KG1 (cell line): ENCODE measurements at places on chromosomes 7 and 10.

GRCh38 chr10:16890691-16891090 lies 73.5 kb upstream of the RSU1 start:
- no peak for DNase-seq

DNA sequence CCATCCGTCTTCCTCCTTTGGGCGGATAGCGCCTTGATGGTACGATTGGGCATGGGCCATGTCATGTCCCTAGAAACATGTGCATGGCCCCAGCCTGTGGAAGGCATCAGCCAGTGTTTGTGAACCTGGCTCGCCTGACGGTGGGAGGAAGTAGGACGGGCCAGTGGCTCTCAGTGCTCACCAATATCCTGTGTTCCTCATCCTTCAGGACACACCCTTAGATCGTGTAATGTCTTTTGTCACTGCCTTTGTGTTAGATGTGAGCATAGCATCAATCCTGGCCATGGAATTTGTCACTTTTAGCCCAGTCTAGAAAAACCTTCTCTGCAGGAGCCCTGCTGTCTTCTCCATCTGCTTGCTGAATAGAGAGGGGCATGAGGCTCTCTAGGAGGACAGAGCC lies 77.6 kb downstream of the PFKFB3 start:
- DNase-seq, result no peak

- no peak for DNase-seq
Observed at GRCh38 chr7:2076649-2077064, 156.1 kb downstream of the MAD1L1 start.

DNA sequence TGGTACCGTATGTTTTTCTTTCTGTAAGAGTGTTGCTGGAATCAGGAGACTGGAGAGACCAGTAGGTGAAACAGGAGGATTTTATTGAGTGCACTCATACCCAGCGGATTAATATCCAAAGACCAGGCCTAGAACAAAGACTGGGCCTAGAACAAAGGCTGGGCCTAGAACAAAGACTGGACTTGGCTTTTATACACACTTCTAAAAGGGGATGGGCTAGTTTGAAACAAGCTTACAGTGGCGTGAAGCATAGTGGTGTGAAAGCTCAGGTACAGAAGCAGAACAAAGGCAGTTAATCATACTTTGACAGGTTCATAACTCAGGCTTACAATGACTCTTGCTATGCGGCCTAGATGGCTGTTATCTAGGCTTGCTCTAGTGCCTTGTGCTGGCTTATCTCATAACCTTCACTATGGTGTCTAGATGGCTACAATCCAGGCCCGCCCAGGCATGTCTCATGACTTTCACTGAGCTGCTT lies 67.7 kb downstream of the TRIM24 start:
- DNase-seq, result no peak

GRCh38 chr10:104824380-104825006 lies 183.4 kb downstream of the SORCS3 start:
- no peak for DNase-seq

GRCh38 chr7:93374345-93374940 lies 142.3 kb downstream of the VPS50 start:
- no peak for DNase-seq

DNA sequence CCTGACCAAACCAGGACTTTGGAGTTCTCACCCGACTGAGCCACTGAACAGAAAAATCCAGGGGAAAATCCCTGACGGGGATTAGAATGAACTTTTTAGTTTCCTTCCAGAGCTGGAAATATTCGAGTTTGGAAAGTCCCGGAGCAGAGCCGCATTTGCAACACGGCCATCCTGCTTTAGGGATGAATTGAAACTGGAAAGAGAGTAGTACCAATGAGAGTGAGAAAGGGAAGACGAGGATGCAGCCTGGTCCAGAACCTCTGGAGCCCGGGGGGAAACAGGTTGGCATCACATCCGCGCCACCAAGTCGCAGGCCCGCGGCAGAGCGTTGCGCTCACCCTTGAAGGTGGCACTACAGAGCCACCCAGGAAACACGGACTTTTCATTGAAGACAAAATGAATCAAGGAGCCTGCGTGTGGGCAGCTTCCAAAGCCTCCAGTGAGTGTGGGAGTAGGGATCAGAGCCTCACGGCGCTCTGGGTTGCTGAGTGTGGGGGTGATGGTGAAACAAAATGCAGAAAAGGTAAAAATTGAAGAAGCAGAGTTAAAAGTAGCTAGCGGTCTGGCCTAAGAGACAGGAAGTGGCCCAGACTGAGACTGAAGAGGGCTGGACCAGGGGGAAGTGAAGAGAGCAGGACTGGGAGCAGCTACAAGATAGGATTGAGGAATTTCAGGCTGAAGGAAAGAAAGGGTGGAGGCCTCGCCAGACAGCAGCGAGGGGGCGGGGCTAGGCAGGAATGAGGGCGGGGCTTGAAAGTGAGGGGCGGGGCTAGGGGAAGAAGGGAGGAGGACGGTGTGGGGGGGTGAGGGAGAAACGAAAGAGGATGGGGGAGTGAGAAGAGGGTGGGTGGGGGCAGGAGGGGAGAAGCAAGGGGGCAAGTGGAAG lies 1.8 kb downstream of the SMURF1 start:
- no peak for DNase-seq

- DNase-seq, result no peak
Observed at GRCh38 chr10:78821052-78821451, 247.7 kb upstream of the ZMIZ1 start.

GRCh38 chr10:61612450-61612849 lies 50.3 kb upstream of the CABCOCO1 start:
- DNase-seq, result no peak

- DNase-seq, result no peak
Observed at GRCh38 chr10:6774406-6774805, 194.3 kb upstream of the PRKCQ start.

DNA sequence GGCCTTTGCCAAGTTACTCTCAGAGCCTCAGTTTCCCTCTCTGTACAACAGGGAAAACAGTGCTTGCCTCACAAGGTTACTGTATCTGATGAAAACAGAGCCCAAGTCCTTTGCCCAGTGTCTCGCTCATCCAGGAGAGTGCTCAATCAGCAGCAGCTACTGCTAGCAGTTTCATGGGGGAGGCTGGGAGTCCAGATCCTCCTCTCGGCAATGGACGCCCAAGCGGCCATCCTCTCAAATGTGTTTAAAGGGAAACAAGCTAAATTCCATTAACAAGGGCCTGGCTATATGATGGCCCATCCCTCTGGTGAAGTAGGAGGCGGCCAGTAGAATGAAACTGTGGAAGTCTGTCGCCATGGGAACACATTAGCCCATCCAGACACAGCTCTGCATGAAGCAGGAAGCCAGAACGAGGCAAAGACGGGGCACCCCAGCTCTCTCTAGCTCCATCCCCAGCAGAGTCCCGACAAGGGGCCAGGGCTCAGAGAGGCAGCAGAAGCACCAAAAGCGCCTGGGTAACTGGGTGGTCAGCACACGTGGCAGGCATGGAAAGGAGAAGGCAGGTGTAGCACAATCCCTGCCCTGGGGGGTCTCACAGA lies 35.2 kb downstream of the FAM53B start:
- DNase-seq, result no peak

DNA sequence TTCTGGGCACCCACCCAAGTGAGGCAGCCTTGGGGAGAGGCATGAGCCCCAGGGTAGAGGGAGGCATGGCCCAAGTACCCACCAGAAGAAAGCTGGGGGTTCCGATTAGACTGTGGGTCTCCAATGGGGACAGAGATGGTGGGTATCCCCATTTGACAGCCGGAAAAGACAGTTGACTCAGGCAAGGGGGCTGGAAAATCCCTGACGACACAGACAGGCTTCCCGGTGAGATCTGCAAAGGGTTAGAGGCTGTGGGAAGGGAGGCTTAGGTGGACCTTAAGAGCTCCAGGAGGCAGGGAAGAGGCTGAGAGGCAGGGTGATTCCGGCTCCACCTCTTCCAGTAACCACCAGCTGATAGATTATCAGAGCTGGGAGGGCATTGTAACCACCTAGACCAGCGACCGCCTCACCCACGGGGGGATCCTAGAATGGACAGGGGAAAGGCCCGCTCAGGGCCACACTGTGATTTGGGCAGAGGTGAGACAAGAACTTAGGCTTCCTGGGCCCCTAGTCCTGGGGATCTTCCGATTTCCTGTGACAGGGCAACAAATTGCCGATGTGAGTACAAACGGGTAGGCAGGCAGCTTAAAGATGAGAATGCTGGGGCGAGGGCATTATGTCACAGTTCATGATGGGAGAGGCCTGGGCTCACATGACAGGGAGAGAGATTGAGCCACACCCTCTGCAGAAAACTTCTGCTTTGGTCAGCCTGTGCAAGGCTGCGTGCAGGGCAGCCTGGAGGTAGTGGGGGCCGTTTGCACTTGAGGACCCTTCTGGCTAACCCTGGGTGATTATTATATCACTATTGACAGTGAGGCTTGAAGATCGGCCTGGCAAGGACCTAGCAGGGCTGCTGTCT lies 5.4 kb downstream of the TBATA start:
- DNase-seq, result no peak

- DNase-seq, result no peak
Observed at GRCh38 chr7:70582927-70583895, 548.7 kb upstream of the GALNT17 start.

DNA sequence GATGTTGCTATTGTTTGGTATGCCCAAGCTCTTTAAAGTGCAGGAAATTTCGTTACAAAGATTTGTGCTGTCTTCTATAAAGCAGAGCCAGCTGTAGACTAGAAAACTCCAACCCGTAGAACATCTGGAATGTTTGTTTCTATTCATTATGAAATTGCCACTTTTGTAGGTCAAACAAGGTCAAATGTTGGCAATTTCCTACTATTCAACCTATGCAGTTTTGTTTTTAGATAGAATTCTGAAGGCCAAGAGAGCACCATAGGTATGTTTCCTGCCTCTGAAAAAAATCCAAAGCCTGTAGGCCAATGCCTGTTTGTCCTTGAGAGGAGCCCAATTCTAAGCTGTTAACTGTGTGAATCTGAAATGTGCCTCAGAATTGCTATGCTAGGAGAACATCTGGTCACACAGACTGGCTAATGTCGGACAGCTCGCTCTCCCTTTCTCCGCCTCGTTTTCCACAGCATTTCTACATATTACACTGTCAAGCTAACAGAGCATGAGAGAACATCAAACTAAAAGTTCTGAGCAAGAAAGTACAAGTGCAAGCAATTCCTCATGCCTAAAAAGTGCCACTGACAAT lies 267.2 kb upstream of the LRGUK start:
- DNase-seq, result no peak

DNA sequence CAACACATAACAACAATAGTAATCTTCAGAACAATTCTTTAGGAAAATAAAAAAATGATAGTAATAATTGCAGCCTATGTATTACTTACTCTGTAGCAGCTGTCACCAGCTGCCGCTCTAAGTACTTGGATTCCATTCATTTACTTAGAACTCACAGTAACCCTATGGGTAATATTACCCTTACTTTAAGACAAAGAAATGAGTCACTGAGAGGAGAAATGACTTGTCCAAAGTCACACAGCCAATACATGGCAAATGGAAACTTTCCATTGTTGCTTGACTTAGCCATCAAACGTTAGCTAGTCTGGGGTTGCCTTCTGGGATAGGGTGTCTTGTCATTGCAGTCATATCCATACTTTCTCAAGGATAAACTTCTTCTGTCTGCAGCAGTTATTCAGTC lies 3.6 kb downstream of the CCNY start:
- no peak for DNase-seq

GRCh38 chr10:58239561-58240169 lies 28.0 kb downstream of the IPMK start:
- no peak for DNase-seq

- DNase-seq, result no peak
Observed at GRCh38 chr7:154415709-154416399, 363.7 kb downstream of the DPP6 start.

- DNase-seq, result no peak
Observed at GRCh38 chr7:24325708-24326107, 41.7 kb downstream of the NPY start.

DNA sequence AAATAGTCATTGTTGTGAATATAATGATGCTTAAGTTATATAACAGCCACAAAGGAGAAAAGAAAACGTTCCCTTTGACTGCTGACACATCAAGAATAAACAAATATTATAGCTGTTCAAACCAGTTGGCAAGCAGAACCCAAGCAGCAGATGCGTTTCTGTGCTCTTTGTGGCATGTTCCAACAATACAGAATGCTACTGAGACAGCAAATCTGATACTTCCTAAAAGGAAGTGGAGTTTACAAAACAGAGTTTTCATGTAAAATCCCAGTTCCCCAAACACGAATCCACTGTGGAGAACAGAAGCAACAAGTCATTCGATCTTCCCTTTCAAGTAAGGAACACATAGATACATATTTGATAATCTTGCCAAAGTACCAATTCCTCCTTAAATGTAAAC lies 170.9 kb upstream of the ASAH2 start:
- no peak for DNase-seq

GRCh38 chr10:78937800-78938694 lies 130.7 kb upstream of the ZMIZ1 start:
- DNase-seq, result no peak

GRCh38 chr10:1661416-1661815 lies 75.9 kb downstream of the ADARB2 start:
- DNase-seq, result no peak

DNA sequence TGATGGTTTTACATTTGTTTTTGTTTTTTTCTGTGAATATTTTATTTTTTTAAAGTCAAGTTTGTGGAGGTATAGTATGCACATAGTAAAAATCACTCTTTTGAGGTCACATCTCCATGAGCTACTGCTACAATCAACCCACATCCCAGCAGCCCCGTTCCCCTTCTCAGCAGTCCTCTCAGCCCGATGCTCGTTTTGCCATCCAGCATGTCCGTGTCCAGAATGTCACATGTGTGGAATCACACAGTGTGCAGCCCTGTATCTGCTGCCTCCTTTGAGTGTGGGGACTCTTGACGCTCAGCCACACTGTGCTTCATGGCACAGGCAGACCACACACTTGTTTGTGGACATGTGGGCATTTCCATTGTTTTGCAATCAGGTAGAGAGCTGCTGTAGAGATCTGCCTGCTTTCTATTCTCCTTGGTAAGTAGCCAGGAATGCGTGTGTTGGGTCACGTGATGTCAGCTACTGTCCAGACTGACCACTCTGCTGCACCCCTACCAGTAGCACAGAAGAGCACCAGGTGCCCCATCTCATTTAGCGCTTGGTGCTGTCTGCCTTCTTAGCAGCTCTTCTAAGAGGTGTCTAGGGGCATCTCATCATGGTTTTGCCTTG lies 71.6 kb upstream of the CAMK2B start:
- no peak for DNase-seq

- DNase-seq, result no peak
Observed at GRCh38 chr10:1213252-1214070, 157.3 kb downstream of the WDR37 start.

DNA sequence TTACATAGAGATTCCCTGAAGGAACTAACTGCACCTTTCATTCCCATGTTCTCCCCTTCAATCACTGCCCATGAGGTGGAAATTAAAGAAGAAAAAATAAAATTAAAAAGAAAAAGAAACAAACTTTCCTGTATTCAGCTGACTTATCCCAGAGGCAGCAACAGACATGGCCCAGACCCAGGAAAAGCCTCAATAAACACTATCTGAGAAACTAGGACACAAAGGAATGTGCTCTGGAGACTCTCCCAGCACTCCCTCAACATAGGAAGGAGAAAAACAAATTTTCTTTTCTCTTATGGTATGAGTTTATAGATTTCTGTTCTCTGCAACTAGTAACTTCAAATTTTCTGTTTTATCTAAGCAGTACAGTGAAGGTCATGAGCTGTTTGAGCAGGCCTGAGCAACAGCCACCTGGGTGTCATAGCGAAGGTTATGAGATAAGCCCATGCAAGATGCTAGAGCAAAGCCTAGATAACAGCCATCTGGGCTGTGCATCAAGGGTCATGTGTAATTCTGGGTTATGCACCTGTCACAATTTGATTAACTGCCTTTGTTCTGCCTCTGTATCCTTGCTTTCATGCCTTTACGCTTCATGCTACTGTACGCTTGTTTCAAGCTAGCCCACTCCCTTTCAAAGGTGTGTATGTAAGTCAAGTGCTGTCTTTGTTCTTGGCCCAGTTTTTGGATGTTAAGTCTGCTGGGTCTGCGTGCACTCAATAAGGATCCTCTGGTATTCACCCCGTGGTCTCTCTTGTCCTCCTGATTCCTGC lies 11.0 kb upstream of the OR6B1 start:
- no peak for DNase-seq
